ENCODE measurements at places on chromosomes 6 and 20.

GRCh38 chr6:131602781-131603312 lies 25.2 kb downstream of the MED23 start:
- DNase-seq = peak; percentile 89

- DNase-seq = peak; percentile 2
These were observed 129.3 kb downstream of the KLHL32 start for GRCh38 chr6:97053643-97054411.

DNA sequence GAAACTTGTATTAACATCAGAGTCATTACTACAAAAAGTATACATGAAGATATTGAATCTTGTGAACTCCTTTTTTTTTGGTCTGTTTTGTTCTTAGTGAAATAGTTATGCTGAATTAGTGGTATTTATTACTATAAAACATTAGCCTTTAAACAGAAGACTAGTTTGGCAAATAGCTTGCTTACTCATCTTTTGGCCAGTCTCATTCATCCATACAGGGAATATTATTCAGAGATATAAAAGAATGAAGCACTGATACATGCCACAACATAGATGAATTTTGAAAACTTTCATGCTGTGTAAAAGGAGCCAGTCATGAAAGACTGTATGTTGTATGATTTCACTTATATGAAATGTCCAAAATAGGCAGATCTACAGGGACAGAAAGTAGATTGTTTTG lies 205.9 kb downstream of the ZFAND3 start:
- no peak for DNase-seq

- no peak for DNase-seq
These were observed 49.3 kb downstream of the ELOVL4 start for GRCh38 chr6:79898076-79898475.

- no peak for DNase-seq
These were observed 112.0 kb upstream of the MTHFD1L start for GRCh38 chr6:150753371-150754064.

GRCh38 chr6:141664744-141665143 lies 468.0 kb upstream of the GJE1 start:
- DNase-seq = no peak

DNA sequence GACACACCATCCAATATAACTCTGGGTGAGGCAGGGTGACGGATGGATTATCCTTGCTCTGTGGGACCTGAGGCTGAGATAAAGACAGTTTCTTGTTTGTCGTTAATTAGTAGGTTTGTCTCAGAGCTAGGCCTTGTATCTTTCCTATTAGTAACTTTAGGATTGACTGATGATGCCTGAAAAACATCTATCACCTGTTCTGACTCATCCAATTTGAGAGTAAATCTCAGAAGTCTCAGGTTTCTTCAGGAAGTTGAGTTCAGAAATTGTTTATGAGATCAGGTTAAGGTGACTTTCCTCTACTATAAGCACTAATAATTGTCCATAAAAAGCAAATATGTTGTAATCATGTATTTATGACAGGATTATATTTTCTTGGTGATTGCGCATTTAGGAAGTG lies 129.5 kb upstream of the SUPT3H start:
- no peak for DNase-seq

GRCh38 chr6:67131827-67132226 lies 1424.8 kb upstream of the EYS start:
- DNase-seq = peak; percentile 18
